ENCODE measurements at places on chromosomes 5 and 9.

DNA sequence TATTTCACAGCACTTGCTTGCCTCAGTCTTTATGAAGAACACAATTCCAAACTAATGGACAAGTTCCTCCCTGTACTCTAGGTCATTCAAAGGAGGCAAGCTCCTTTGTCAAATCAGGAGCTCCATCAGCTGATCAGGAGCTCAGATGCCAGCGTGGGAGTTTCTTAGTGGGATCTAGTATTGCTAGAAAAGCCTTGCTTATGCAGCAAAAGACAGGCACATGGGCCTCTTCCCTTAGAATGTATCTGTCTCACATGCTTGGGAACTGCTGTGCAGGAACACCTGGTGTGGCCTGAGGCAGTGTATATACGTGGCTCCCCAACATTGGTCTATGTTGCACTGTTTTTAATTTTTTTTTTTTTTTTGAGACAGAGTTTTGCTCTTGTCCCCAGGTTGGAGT lies 21.4 kb upstream of the HAVCR1 start:
- DNase-seq, result no peak

- DNase-seq, result no peak
Measured at GRCh38 chr5:134149571-134150303, 27.0 kb downstream of the SKP1 start.

DNA sequence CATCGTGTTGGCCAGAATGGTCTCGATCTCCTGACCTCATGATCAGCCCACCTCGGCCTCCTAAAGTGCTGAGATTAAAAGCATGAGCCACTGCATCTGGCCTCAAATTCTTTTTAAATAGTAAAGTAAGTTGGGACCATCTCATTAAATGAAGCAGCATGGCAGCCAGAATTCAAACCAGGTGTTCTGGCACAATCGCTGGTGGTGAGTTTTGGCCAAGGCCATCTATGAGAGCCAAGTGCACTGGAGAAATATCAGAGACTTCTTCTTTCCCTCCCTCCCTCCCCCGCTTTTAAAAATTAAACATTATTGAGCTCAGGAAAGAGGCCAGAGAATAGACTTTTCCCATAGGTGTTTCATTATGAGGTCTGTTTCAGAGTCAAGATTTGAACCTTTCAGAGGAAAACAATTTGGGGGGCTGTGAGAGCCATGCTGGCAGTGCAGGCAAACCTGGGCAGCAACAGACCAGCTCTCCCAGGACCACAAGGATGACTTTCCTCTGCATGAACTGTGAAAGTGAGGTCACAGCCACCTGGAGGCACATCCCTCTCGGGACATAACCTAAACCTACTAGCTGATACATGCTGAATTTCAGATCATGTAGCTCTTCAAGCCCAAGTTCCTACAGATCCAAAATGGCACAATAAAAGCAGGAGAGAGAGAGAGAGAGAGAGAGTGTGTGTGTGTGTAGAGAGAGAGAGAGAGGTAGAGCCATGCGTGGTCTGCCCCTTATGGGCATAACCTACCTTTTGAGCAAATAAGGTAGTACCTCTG lies 94.6 kb upstream of the DMRT1 start:
- DNase-seq, result no peak

- DNase-seq, result no peak
Measured at GRCh38 chr5:128378196-128378595, 159.8 kb downstream of the FBN2 start.

DNA sequence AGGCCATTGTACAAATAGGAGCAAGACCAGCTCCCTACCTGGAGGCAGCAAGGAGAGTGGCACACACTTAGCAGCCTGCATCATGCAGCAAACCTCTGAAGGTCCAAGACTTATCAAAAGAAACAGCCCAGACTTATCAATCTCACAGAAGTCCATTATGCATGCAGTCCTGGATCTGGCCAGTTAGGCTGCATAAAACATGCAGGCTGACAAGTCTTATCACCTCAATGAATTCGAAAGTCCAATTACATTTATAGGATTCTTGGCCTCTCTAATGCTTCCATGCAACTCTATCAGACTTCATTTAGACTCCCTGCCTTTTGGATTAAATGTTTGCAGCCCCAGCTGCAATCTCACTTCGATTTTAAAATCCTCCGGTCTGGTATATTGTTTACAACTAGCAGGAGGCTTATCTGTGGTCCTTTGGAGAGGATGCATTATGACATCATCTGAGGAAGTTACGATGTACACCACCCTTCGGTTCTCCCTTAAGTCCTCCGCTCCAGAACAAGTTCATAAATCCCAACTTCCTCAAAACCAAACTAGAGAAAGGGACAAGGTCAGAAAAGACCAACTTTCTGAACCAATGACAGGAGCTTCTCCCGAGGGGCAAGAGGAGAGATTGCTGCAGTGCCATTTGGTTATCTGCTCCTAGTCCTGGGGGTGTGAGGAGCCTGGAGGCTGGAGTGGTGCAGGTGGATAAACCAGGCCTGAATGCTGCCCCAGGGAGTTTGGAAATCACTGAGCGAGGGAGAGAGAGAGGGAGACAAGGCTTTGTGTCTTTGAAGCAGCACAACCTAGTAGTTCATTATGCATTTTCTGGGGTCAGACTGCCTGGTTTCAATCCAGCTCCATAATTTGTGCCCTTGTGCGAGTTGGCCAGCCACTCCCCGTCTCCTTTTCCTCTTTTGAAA lies 313.9 kb downstream of the TLE1 start:
- no peak for DNase-seq

DNA sequence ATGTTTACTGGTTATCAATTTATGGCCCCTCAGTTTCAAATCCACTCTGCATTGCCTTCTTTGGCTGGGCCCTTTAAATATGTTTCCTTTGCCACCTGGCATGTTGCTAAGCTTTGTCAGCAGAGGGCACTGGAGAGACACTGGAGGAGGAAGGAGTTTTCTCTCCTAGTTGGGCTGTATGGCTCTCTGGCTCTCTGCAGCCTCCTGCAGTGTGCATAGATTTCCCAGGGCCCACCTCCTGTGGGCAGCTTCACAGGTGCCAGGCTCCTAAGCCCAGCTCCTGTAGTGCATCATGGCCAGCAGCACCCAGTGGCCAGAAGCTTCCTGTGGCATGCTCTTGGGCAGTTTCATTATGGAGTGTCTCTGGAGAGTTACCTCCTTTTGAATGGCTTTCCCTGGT lies 23.3 kb downstream of the CAVIN4 start:
- peak; percentile 54 for DNase-seq

- no peak for DNase-seq
Measured at GRCh38 chr5:143931476-143931875, 119.5 kb downstream of the HMHB1 start.

GRCh38 chr5:124700333-124700732 lies 46.1 kb downstream of the ZNF608 start:
- DNase-seq, result no peak

- DNase-seq, result peak; percentile 79
Measured at GRCh38 chr5:114361724-114362196, at the start of gene KCNN2. TSS of gene KCNN2 (plus strand) at chr5:114362070. CDS start at chr5:114362140, 70 bp downstream.
